Uterus (tissue), 4 donors: ENCODE measurements at places on chromosomes 7 and 10.

DNA sequence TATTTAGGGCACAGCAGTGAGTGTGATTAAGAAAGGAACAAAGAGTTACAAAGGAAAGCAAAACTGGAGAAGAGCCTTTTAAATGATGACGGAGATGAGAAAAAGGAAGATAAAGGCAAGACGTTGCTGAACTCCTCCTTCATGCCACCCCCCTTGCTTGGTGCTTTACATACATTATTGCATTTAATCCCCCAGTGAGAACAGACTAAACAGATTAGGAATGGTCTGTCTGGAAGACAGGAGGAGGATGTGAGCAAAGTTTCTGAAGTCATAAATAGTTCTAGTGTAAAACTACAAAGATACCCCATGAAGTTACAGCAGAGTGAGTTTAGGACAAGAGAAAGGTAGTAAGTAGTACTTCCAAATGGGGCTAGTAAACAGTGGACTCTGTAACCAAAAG is 113.5 kb downstream of the PLCE1 start:
- H3K36me3 ChIP-seq = no peaks in the 10 kb centered on the region
- H3K4me1 ChIP-seq = no peaks in the 10 kb centered on the region
- H3K27ac ChIP-seq = no peak overlapping the region
- H3K4me3 ChIP-seq = no peak overlapping the region
- H3K27me3 ChIP-seq = no peaks in the 10 kb centered on the region

DNA sequence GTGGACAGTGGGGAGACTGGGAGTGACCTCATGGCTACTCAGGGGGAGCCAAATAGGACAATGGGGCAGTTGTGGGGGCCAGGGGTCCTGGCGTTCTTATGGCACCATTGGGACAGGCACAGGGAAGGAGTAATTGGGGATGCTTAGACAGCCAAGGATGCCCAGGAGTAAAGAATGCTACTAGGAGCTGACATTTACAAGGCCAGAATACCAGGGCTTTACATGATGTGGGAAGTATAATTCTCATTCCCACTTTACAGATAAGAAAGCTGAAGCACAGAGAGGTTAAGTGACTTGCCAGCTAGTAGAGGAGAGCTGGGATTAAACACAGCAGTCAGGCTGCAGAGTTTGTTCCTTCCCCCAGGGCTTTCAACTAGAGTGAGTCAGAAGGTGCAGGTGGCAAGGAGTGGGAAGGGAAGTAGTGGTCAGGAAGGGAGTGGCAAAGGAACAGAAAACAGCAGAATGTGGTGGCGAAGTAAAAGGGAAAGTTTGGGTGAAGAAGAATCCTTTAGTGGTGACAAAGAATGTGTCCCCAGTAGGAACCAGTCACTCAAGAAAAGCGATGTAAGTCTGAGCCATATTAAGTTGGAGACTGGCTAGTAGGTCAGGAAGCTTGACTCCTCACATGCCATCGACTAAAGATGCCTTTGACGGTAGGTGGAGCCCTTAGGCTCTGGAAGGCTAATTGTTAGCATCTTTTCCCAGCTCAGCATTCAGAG is 32.8 kb downstream of the CPVL start:
- no peak for DNase-seq
- H3K27ac ChIP-seq = no peak overlapping the region
- H3K4me1 ChIP-seq = no peaks in the 10 kb centered on the region
- no peaks in the 10 kb centered on the region for H3K36me3 ChIP-seq

DNA sequence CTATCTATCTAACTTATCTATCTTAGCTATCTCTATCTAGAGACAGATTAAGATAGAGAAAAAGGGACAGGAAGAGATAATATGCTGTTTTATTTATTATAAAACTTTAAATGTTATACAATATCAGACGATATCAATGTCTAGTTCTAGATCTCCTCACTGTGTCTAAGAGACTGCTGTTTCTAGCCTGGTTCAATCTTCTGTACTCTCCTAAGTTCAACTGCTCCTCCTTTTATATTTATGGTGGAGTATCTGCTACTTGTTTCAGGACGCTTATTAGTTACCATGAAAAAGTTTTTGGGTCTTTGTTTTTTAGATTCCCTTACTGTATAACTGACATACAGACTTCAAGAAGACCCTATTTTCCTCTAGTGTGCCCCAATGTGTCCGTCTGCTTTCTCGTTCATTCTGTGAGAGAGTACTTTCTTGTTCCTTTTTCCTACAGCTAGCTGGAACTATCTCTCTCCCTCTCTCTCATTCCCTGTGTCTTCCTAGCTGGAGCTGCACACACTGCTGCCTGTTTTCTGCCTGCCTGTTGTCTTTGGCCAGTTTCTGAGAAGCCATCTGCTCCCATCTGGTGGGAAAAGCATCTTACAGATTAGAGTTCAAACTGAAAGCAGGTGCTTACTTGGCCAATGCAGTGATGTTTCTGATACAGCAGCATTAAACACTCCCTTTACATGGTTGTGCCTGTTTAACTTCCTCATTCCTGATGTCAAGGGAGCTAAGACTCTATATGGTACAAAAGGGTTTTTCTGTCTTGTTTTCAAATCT is 49.4 kb upstream of the ARL4A start:
- no peak overlapping the region for H3K4me3 ChIP-seq
- no peaks in the 10 kb centered on the region for H3K4me1 ChIP-seq
- no peak for DNase-seq
- no peaks in the 10 kb centered on the region for H3K36me3 ChIP-seq

DNA sequence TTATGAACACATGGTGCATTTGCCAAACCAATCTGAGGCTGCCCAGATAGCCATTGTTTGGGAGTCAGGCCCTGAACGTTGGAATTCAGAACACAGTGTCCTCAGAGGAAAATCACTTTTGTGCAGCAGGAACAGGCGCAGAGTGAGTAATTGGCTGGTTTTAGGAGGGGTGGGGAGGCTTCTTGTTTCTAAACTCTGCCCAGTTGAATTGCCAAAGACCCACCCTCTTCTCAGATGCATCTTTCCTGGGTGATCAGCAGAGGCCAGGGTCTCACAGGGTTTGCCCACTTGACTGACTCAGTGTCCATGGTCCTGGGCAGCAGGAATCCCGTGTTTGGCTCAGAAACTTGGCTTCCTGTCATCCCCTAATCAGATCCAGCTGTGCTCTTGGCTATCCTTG is 24.3 kb downstream of the PRLHR start:
- peak; percentile 74 for DNase-seq
- H3K27me3 ChIP-seq = no peaks in the 10 kb centered on the region
- peak overlapping the region; percentile 78 for H3K27ac ChIP-seq
- no peak overlapping the region for H3K4me3 ChIP-seq
- no peaks in the 10 kb centered on the region for H3K36me3 ChIP-seq
- peaks cover 9% of the 10 kb centered on the region for H3K4me1 ChIP-seq

DNA sequence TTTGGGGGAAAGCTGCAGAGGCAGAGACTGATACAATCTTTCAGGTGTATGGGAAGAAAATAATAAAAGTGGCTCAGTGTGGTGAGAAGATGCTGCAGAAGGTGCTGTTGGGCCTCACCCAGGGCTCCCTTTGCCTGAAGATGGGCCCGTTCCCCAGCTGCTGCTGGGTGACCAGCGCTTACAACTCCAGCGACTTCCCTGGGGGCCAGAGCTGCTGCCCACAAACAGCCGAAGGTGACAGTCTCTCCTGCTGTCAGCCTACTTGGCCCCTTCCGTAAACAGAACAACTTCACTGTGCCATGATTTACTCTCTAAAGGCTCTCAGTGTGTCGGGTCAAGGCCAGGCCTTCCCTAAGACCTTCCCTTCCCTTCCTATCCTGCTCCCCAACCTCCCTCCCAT is 93.6 kb upstream of the PCBD1 start:
- H3K27me3 ChIP-seq = no peaks in the 10 kb centered on the region
- H3K4me1 ChIP-seq = no peaks in the 10 kb centered on the region
- no peak overlapping the region for H3K27ac ChIP-seq
- H3K4me3 ChIP-seq = no peak overlapping the region

DNA sequence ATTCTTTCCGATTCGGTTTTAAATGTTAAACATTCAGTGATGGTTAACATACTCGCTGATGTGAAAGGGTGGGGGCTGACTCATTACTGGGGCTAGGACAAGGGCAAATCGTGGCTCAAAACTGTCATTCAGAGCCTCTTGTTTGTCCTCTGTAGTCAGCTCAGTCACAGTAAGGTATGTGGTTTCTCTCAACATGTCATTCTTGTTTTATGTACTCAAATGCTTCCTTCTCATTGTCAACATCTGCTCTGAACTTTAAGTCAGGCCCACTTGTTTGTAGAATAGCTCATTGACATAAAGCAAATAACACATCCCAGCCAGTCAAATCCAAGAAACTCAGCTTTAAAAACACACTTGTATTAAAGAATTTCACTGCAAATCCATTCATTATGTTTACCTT is 7.3 kb downstream of the SLC16A9 start:
- no peaks in the 10 kb centered on the region for H3K4me1 ChIP-seq
- H3K27ac ChIP-seq = no peak overlapping the region
- no peak overlapping the region for H3K4me3 ChIP-seq
- H3K36me3 ChIP-seq = no peaks in the 10 kb centered on the region

DNA sequence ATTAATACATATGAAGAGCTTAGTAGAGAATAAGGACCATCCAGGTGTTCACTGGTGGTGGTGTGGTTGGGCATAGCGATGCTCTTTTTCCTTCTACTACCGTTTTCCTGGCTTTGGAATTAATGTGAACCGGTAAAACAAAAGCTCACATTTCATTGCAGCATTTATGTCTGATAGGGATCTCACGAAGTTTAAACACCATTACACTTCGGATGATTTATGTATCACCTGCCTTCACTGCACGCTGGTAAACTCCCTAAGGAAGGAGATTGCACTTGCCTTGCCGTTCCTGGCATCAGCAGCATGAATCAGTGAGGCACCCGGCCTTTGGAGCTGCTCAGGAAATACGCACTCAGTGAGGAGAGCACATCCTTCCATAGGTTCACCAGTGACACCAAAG is 47.5 kb downstream of the WIPF3 start:
- H3K4me3 ChIP-seq = no peak overlapping the region
- no peaks in the 10 kb centered on the region for H3K27me3 ChIP-seq
- no peak for DNase-seq
- no peaks in the 10 kb centered on the region for H3K4me1 ChIP-seq

GRCh38 chr10:112795067-112795466 is 155.0 kb upstream of the TCF7L2 start:
- no peaks in the 10 kb centered on the region for H3K36me3 ChIP-seq
- H3K27ac ChIP-seq = no peak overlapping the region
- no peak for DNase-seq
- H3K4me1 ChIP-seq = no peaks in the 10 kb centered on the region
- no peak overlapping the region for H3K4me3 ChIP-seq
- H3K27me3 ChIP-seq = no peaks in the 10 kb centered on the region

GRCh38 chr10:124336186-124336585 is 82.5 kb downstream of the OAT start:
- DNase-seq = no peak
- no peaks in the 10 kb centered on the region for H3K27me3 ChIP-seq
- no peak overlapping the region for H3K4me3 ChIP-seq
- no peaks in the 10 kb centered on the region for H3K4me1 ChIP-seq

DNA sequence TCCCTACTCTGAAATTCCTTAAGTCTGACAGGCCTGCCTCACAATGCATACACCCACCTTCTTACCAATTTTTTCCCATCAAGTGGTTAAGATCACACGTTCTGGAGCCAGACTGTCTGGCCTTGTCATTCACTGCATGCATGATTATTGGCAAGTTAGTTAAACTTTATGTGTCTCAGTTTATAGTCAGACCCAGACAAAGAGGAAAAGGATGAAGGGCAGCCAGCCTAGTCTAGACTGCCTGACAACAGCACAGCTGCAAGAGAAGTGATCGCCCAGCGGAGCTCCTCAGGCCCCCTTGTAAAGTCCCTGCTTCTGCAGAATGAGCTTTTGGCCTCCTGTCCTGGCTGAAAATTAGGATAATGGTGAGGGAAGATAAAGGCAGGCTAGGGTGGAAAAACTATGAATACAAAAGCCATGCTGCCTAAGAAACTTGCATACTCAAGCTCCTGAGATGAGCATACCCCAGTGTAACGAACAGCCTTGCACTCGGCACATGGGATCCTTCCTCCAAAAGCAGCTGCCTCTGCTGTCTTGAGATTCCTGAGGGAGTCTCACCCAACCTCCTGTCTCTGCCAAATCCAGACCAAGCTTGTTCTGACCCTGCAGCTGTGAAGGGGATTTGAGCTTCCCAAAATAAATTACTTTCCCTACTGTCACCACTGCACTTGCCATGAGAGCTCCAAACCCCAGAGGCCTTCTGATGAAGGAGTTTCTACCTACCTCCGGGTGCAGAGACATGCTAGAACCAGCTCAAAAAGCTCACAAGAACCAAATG is 26.7 kb upstream of the MRLN start:
- no peak overlapping the region for H3K27ac ChIP-seq
- H3K27me3 ChIP-seq = no peaks in the 10 kb centered on the region
- DNase-seq = no peak

DNA sequence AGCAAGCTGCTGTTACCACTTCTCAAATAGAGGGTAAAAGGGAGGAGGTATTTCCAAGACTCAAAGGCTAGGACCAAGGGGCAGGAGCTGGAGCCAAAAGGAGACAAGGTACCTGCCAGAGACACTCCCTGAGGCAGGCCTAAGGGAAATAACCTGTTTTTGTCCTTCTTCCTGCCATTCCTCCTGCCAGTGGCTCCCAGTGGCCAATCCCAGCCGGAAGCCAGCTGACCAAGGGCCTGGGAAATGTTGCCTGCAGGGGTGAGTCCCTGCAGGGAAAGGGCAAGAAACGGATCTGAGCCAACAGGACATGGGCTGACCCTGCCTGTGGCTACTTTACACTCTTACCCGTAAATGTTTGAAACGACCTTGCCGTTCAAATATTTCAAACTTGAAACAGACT is 3.5 kb downstream of the CYTH3 start:
- peaks cover 9% of the 10 kb centered on the region for H3K4me1 ChIP-seq
- no peak overlapping the region for H3K4me3 ChIP-seq
- no peaks in the 10 kb centered on the region for H3K36me3 ChIP-seq
- DNase-seq = no peak
- H3K27me3 ChIP-seq = no peaks in the 10 kb centered on the region

DNA sequence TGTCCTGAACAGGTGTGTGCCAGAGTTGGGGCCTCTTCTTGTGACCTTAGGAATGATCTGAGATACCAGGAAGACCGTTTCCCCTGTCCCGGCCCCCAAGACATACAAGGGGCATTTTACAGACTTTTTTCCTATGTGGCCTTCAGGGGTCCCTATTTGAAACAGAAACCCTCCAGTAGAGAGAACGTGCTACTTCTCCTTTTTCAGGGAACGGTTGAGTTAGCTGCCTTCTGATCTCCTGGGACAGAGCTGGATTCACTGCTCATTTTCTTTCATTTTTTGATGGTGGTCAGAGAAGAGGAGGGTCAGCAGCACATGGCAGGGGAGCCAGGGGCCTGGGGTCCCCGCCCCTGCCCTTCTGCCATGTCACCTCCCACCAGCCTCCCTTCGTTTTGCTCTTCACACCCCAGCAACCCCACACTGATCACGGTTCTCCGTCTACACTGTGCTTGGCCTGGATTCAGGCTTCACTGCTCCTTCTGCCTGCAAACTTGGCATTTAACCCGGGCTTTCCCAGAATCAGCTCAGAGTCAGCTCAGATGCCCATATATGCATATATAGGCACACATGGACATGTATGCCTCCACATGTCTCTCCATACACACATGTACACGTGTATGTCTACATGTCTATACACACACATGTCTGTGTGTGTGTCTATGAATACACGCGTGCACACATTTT is 138.1 kb upstream of the BTBD16 start:
- no peaks in the 10 kb centered on the region for H3K36me3 ChIP-seq
- no peak overlapping the region for H3K4me3 ChIP-seq
- no peaks in the 10 kb centered on the region for H3K4me1 ChIP-seq
- DNase-seq = no peak

GRCh38 chr10:478471-479245 is 210.8 kb downstream of the DIP2C start:
- no peaks in the 10 kb centered on the region for H3K27me3 ChIP-seq
- no peak overlapping the region for H3K4me3 ChIP-seq
- DNase-seq = no peak
- no peaks in the 10 kb centered on the region for H3K4me1 ChIP-seq
